ENCODE measurements at places on chromosomes 1 and 21.

DNA sequence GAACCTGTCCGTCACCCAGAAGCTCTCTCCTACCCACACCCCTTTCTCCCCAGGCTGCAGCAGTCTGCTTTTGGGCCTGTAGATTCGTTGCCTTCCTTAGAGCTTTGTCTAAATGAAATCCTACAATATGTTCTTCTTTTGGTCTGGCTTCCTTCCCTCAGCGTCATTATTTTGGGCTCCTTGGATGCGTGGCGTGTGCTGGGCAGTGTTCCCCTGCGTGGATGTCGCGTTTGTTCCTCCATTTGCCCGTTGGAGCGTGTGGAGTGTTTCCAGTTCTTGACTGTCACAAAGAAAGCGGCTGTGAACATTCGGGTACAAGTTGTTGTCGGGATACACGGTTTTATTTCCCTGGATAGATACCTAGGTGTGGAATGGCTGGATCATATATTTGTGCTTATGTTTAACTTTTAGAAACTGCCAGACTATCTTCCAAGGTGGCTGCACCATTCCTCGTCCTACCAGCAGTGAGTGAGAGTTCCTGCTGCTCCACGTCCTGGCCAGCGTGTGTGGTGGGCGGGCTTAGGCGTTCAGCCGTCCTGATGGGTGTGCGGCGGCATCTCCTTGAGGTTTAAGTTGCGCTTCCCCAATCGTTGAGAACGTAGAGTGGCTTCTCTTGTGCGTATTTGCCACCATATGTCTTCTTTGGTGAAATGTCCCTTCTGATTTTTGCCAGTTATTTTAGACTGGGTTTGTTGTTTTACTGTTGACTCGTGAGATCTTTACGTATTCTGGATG, 31.7 kb downstream of the SKI start:
- no peak for DNase-seq

DNA sequence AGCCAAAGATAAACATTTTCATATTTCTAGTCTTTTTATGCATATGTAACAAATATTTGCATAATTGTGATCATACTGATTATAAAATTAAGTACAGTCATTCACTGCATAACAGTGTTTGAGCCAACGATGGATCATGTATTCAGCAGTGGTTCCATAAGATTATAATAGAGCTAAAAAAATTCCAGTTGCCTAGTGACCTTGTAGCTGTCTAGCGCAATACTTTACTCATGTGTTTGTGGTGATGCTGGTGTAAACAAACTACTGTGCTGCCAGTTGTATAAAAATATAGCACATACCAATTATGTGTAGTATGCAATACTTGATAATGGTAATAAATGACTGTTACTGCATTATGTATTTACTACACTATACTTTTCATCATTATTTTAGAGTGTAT, 2.1 kb upstream of the S100A10 start:
- DNase-seq, result no peak

GRCh38 chr1:207103892-207104373, at the start of gene C4BPA:
TSS of gene C4BPA (plus strand) at chr1:207104233. CDS start at chr1:207113026, 8,793 bp downstream.
- no peak for DNase-seq

DNA sequence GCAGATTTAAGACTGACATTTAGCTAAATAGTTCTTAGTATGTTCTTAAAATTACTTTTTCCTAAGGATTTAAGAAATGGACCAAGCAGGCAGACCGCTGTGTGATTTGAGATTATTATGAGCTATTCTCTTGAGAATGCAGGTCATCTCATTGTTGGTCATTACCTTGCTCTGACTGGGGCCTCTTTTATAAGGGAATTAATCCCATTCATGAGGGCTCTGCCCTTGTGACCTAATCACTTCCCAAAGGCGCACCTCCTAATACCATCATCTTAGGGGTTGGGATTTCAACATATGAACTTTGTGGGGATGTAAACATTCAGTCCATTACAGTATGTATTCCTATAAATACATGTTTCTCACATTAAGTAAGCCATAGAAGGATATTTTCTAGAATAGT, 24.2 kb downstream of the OSBPL9 start:
- no peak for DNase-seq

GRCh38 chr1:15343099-15343498, 66.6 kb upstream of the EFHD2 start:
- DNase-seq, result no peak

GRCh38 chr1:98420376-98421084, 241.0 kb upstream of the SNX7 start:
- DNase-seq, result no peak

- no peak for DNase-seq
These were observed 490.1 kb downstream of the NEGR1 start for GRCh38 chr1:71792264-71792663.

GRCh38 chr1:157407917-157408525, 144.3 kb downstream of the FCRL5 start:
- DNase-seq, result no peak

DNA sequence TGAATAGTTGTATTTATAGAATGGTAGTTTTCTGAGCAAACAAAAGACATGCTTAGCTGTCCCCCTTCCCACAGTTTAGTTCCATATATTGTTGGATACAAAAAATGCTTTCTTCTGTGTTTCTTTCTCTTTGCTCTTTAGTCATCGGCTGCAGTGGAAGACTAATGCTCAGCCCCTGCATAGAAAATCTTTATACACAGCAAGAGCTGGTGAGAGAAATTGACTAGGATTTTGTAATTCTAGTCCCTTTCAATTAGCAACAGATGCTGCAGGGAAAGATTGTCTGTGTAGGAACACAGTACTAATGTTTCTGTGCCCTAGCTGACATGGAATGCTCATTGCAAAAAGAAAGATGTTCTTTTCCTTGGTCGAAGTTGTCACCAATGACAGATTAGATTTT, 200.9 kb downstream of the RPS6KC1 start:
- no peak for DNase-seq

- DNase-seq, result no peak
These were observed 1.1 kb downstream of the PSRC1 start for GRCh38 chr1:109281680-109282496.

DNA sequence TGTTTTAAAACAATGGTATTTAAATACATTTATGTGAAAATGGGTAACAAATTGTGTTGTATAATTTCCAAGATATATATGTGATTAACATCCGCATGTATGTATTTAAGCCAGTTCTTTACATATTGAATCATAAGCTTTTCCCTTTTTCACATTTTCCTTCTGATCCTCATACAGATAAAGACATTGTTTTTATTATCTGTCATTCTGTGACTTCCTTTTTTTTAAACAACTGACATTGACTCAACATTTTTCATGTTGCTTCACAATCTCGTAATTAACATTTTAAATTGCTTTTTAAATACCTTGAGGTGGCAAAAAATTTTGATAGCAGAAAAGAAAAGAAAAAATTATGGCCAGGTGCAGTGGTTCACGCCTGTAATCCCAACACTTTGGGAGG, 1.4 kb downstream of the STXBP3 start:
- DNase-seq, result no peak

DNA sequence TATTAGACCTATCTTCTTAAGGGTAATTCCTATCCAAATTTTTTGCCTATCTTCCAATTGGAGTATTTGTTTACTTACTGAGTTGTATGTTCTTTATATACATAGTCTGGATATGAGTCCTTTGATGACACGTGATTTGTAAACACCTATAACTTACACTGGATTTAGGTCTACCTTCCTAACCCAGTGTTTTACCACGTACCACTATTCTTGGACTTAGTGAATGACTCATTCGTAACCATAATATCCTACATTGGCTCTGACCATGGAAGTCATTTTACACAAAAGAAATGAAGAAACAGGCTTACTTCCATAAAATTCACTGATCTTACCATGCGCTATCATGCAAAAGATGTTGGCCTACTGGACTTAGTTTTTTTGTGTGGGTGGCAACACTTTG, 23.9 kb upstream of the ZZZ3 start:
- no peak for DNase-seq

DNA sequence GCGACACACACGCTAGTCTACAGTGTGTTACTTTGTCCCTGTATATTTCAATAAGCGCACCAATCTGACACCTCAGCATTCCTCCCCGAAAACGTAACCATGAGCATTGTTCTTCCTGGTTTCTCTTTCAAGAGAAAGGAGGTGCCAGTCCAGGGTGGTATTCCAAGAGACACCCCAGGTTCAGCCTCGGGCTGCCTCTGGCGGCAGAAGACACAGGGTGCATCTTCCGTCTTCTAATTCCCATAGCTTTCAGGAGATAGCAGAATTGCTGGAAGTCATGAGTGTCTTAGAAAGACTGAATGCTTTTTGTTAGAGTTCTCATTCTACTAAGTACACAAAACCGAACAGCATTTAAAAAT, 15.9 kb upstream of the RGS8 start:
- no peak for DNase-seq

DNA sequence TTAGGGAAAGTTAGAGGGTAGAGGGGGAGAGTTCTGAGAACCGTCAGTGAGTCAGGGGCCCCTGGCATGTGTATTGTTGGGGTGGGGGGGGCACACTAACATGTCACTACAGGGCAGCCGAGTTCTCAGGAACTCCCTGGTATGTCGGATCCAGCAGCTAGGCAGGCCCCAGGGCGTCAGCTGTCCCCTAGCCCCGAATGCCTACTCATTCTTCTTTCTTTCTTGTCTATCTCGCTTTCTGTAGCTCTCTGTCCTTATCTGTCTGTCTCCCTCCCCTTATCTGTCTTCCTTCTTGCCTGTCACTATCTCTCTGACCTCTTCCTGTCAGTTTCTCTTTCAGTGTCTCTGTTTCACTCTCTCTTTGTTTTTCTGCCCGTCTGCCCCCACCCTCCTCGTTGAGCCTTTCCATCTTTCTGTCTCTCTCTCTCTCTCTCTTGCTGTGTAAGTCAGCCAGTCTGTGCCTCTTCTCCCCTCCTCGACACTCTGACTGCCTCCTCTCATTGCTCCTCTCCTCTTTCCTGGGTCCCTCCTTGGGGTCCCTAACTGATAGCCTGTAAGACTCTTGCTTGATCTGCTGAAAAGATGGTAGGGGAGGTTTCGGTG, 2.4 kb downstream of the NTRK1 start:
- DNase-seq, result no peak

DNA sequence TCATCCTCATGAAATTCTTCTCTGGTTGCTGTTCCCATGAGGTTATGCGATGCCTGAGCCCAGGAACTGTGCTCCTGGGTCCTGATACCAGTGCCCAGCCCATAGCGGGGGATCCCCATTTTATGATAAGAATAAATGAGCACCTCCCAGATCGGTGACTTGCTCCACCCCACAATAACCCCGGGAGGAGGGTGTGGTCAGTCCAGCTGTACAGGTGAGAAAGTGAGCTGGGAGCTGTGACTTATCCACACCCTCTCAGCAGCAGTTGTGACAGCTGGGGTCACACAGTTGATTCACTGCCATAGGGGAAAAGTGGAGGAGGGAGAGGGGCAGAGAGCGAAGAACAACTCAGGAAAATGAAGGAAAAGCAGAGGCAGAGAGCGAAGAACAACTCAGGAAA, 33.4 kb downstream of the OR2G3 start:
- DNase-seq, result no peak

DNA sequence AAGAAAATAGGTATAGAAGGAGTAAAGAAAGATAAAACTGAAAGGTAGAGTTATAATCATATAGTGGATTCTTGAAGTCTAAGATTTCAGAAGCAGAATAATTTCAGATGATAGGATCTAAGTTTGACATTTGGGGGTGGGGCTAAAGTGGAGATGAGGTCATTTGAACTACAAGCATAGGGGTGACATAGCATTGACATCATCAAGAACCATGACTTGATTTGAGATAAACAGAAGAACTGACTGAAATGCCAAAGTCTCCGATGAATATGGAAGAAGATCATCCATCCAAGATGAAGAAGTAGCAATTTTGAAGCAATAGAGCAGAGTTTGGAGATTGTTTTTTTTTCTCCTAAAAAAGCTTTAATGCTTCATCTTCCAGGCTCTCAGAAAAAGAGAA, 122.3 kb downstream of the MACF1 start:
- DNase-seq, result no peak

GRCh38 chr21:17523007-17523451, 10.2 kb downstream of the CXADR start:
- DNase-seq, result no peak

- no peak for DNase-seq
These were observed 12.6 kb downstream of the VTCN1 start for GRCh38 chr1:117198097-117198496.

Measured in stimulated activated CD8-positive, alpha-beta memory T cell treated with anti-CD3 and anti-CD28 coated beads, Interleukin-15, amount 100 ng/mL, for 24 hours (primary cell).